ENCODE measurements at places on chromosomes 13 and 19.

DNA sequence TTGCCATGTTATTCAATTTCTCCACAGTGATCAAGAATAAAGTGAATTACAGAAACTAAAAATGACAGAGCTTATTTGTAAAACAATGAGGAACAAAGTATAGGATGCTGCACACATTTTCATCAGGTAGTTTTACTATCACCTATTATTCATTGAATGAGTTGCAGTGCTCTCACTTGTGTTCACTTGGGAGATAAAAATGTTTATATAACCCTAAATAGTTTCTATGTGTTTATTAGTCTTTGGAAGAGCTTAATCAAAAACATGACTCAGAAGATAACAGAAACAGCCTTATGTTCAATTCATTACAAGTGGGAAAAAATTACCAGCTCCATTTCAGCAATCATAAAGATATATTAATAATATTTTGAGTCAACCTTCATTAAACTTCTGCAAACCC lies 796.2 kb downstream of the SLITRK1 start:
- no peak for DNase-seq

DNA sequence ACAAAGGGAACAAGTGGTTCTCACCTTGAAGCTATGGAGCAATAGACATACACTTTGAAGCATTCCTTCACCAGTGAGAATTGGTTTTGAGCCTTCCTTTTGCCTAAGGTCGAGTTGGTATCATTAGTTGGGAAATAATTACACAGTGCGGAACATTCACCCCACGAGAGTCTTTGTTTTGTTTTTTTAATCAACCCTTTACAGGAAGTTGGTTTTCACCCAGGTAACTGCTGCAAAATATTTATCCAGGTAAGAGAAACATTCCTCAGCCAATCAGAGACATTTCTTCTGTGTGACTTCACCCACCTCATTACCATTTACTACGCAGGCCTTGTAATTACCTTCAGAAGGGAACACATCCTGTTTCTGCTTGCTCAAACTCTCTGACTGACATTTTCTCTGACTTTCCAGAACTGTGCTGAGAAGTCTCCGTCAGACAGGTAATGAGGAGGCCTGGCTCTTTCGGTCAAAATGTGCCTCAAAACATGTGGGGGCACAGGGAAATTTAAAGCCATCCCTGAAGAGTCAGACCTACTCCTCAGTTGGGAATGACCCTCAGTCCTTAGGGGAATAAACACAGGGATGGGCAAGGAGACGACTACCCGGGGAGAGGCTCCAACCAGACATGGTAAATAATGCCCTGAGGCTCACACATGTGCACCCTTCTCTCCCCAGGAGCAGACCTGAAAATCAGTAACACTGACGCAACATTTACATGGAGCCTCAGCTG lies 22.7 kb upstream of the SERP2 start:
- no peak for DNase-seq

DNA sequence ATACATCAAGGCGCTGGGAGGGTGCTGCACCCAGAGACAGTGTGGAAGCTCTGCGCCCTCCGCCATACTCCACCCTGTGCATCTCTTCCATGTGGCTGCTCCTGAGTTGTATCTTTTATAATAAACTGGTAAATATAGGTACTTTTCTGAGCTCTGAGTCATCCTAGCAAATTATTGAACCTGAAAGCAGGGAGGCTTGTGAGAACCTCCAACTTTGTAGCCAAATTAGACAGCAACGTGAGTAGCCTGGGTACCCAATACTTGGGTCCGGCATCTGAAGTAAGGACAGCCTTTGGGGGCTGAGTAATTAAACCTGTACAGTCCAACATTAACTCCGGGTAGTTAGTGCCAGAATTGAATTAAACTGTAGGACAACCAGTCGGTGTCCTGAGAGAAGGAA lies 57.4 kb downstream of the RUBCNL start:
- DNase-seq, result no peak

- no peak for DNase-seq
Observed at GRCh38 chr13:103539721-103540381, 473.6 kb upstream of the SLC10A2 start.

GRCh38 chr13:51704399-51705313 lies 99.3 kb downstream of the DHRS12 start:
- no peak for DNase-seq

DNA sequence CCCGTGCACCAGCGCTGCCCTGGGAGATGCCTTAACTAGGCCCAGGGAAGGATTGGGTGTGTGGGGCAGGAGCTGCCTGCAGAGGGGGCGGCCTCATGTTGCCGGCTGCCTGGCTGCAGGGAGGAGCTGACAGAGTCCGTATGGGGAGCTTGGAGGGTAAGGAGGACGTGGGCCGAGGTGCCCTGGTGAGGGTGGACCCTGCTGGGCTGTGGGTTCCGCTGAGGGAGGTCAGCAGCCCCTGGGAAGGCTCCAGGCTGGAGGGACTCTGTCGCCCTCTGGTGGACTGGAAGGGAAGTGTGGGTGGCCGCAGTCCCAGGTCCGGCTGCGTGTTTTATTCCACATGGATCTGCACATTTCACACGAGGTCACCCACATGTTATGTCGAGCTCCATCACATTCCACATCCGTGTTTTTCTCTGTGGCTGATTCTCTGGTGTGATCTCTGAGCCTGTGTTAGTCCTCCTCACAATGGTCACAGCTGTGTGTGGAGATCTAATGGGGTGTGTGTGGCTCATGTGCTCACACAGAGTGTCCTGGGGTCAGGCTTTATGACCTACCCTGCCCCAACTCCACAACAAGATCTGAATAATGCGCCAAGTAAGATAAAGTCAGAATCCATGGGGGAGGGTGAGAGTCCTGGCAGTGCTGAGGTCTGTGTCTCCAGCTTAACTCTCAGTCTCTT lies 1.8 kb upstream of the CEACAM8 start:
- DNase-seq, result no peak

Measured in NCI-H345 (cell line).